ENCODE measurements at places on chromosomes 16 and 17. TPM values are rescaled to one million over a fixed set of nuclear protein-coding genes. Genes with fewer than 3 reads are reported as not detected.

The RAB37 gene
- total RNA-seq, result 7.1 TPM

DNA sequence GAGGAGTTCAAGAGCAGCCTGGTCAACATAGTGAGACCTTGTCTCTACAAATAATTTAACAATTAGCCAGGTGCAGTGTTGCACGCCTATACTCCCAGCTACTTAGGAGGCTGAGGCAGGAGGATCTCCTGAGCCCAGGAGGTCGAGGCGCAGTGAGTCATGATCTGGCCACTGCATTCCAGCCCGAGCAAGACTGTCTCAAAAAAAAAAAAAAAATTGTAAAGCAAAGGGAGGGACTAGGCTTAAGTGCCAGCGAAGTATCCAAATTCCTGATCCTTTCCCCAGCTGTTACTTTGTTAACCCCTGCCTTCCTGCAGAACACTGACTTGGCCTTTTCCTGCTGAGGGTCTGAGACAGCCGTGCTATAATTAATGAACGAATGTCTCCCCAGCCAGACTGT is 2.7 kb downstream of the GDPD3 start:
- no peak overlapping the region for H3K4me3 ChIP-seq
- H3K27ac ChIP-seq, result no peak overlapping the region
- peaks cover 58% of the 10 kb centered on the region for H3K36me3 ChIP-seq
- H3K4me1 ChIP-seq, result peaks cover 18% of the 10 kb centered on the region
- no peak for DNase-seq

DNA sequence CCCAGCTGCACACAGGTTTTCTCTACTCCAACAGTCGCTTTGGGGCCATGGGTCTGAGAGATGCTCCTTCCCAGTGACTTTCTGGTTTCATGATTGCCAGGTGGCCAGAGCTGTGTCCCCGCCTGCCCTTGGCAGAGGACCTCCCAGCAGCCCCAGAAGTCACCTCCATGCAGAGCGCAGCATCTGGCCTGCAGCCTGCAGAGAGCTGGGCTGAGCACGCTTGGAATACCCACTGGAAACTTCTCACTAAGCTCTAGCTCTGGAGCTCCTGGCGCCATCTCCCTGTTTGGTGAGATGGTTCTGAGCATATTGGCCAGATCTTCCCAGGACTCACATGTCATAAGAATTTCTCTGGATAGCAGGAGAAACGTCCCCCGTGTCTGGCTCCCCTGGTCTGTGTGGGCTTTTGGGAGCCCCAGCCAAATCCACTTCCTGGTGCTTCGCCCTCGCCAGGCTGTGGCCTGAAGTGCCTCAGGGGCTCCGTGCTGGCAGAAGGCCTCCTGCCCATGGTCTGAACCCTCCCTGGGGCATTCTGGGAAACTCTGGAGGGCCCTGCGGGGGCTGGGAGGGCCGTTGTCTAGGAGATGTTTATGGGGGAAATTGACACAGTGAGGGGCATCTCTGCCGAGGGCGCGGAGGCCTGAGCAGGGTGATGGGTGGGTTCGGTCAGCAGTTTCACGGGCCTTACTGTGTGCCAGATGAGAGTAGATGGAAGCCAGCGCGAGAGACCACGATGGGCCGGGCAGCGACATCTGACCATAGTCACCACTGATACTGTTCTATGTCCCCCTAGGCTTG is 73.2 kb upstream of the CIBAR2 start:
- no peak overlapping the region for H3K4me3 ChIP-seq
- no peak for DNase-seq
- no peaks in the 10 kb centered on the region for H3K4me1 ChIP-seq
- no peak overlapping the region for H3K27ac ChIP-seq

- no peaks in the 10 kb centered on the region for H3K36me3 ChIP-seq
- no peak overlapping the region for H3K4me3 ChIP-seq
- no peaks in the 10 kb centered on the region for H3K27me3 ChIP-seq
- H3K27ac ChIP-seq, result no peak overlapping the region
- no peaks in the 10 kb centered on the region for H3K4me1 ChIP-seq
Measured at GRCh38 chr16:82067042-82067803, 32.2 kb downstream of the HSD17B2 start.

The KRTAP9-8 gene
- not detected for total RNA-seq

DNA sequence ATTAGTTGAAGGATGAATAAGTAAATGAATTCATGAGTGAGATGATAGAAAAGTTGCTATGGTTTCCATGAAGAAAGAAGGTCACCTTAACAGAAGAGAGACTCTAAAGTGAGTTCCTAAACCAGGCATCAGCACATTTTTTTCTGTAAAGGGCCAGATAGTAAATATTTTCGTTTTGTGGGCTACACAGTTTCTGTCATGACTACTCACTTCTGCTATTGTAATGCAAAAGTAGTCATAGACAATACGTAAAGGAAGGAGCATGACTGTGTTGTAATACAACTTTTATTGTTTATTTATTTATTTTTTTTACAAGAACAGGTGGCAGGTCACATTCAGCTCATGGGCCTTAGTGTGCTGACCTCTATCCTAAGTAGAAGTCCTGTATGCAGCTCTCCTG is 426.1 kb upstream of the DYNLRB2 start:
- no peak for DNase-seq
- H3K4me3 ChIP-seq, result no peak overlapping the region
- no peaks in the 10 kb centered on the region for H3K36me3 ChIP-seq
- H3K27ac ChIP-seq, result no peak overlapping the region
- no peaks in the 10 kb centered on the region for H3K27me3 ChIP-seq

The KRT28 gene
- total RNA-seq, result not detected

Data from vagina (tissue), 2 donors.